COR-L47 (cell line): ENCODE measurements at places on chromosomes 3 and 15.
A peak's percentile ranks its signal among the peaks of the same experiment; 100 is the strongest.

- no peak for DNase-seq
Observed at GRCh38 chr15:71333839-71334238, 218.6 kb downstream of the THSD4 start.

- DNase-seq = no peak
Observed at GRCh38 chr3:9912294-9912935, 4.5 kb upstream of the IL17RC start.

DNA sequence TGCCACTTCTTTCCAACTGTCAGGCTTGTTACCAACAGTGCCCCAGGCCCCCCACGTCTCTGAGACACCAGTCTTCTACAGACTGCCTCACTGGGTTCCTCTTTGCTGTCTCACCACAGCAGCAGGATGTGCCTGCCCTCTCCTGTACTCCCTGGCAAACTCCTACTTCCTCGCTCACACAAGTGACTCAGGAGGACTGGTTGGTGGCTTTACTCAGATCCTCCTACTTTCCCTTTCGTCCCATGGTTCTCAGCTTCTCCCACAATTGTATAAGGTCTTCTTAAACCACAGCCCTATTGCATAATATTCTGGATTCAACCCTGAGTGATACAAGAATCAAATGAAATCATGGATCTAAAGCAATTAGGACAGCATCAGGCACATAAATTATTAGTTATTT is 246.6 kb upstream of the PROK2 start:
- DNase-seq = no peak

GRCh38 chr3:59777667-59778077 is 727.8 kb upstream of the CFAP20DC start:
- no peak for DNase-seq

DNA sequence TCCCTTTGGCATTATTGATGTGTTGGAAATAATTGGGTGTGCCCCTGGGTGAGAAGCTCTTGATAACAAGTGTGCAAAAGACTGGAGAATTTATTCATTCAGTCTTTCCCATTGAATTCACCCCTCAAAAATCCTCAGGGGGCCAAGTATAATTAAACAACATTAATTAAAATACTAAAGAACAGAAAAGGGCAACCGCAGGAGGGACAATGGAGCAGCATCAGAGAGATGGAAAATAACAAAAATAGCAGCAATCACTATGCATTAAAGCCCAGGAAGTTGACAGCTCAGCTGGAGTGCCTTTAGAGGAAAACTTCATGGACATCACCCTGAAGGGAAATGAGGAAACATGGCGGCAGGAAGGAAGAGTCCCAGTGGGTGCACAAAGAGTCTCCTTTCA is 227.6 kb downstream of the MINAR1 start:
- no peak for DNase-seq

DNA sequence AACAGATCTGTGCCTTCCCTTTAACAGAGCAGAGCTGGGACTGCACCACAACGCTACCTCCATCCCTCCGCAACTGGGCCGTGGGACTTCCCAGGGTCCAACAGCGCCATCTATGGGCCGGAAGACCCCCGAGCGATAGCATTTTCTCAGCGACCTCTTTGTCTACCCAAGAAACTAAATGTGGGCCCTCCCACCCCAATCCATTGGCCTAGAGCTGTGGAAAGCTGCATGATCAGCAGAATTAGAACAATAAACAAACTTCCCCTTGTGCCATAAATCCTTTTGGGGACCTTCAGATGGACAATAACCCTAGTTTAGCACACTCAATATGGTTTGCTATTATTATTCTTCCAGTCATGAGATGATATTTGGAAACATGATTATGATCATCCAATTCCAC is 74.8 kb upstream of the NTRK3 start:
- peak; percentile 55 for DNase-seq

- peak; percentile 15 for DNase-seq
Observed at GRCh38 chr15:34241376-34242330, 16.8 kb downstream of the EMC4 start.

- no peak for DNase-seq
Observed at GRCh38 chr15:35491999-35492398, 54.0 kb downstream of the DPH6 start.

GRCh38 chr15:78308422-78309032 is 9.1 kb upstream of the SKIC8 start:
- peak; percentile 69 for DNase-seq

DNA sequence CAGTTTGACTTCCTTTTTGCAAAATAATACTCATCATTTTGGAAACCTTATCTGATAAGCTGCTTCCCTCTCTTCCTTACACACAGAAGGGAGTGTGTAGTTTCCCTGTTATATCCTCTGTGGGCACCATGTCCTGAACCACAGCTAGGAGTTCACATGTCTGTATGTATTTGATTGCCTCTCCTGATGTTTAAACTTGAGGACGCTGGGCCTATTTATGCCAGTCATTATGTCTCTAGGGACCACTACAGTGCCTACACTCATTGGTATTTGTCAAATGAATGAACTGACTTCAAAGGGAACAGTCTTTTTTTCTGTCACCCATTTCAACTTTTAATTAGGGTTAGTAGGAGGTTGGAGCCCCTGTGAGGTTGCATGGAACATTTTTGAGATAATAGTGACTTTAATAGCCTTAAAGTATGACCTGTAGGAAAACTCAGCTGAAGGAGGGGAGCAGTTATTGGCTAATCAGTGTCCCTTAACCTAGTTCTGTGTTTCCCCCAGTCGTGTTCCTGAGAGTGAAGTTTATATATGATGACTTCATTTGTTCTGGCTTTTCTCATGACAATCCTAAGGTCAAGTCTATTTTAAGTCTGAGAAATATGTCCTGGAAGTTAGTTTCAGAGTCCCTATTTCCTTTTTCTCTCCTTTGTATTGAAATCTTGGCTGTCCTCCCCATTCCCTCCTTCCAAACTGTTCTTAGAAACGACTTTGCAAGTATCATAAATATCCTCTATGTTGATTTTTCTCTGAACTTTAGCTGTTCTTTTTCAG is 28.9 kb downstream of the PDE8A start:
- DNase-seq = no peak

GRCh38 chr15:75153565-75154276 is 48.0 kb upstream of the C15orf39 start:
- no peak for DNase-seq

DNA sequence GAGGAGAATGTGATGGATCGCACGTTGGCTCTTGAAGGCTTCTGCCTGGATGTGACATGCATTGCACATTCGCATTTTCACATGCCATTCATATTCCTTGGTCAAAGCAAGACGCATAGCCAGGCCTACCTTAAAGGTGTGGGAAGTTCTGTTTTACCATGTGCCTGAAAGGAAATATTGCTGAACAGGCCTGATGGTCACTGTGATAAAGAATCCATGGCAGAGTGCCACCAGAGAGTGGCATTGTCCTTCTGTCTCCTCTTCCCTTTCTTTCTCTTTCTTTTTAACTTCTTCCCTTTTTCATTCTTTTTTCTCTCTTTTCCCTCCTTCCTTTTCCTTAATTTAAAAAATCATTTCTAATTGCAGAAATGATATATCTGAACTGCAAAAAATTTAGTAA is 15.9 kb upstream of the MITF start:
- DNase-seq = no peak

DNA sequence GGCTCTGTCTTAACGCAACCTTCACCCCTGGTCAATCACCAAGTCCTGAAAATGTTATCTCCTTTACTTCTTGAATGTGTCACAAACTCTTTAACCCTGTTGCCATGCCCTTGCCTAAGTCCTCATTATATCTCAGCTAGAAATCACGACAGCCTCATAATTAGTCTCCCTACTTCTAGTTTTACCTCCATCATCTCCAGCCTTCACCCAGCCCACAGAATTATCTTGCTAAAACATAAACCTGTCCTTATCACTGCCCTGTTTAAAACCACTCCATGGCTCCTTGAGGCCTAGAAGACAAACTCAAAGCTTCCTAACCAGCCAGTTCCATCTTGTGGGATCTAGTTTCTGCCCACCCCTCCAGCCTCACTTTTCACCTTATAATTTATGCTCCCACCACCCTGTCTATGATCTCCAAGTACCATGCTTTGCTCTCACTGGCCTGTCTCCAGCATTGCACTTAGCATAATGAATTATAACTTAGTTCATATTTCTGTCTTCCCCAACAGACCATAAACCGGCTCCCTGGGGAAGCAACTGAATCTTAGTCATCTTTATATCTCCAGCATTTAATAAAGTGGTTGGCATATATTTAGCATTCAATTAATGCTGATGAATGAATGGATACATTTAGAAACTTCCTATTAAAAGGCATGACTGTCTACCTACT is 39.2 kb downstream of the GPR176 start:
- no peak for DNase-seq

GRCh38 chr3:69747511-69748258 is 8.4 kb downstream of the MITF start:
- no peak for DNase-seq

DNA sequence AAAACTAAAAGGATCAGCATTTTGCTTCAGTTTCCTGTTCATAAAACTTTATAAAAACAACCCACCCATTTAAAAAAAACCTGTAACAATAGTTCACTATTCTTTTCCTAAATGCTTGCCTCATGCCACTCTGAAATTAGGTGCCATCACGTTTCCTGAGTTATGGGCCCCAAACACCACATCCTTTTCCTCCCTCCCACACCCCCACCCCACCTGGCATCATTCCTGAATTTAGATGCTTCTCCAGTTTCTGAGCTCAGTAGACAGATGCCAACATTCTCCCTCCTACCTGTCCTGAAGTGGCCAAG is 11.9 kb upstream of the ARHGEF3 start:
- DNase-seq = no peak

GRCh38 chr3:155009217-155009616 is 70.9 kb upstream of the MME start:
- no peak for DNase-seq

- DNase-seq = no peak
Observed at GRCh38 chr3:4551051-4551711, 58.0 kb downstream of the ITPR1 start.

DNA sequence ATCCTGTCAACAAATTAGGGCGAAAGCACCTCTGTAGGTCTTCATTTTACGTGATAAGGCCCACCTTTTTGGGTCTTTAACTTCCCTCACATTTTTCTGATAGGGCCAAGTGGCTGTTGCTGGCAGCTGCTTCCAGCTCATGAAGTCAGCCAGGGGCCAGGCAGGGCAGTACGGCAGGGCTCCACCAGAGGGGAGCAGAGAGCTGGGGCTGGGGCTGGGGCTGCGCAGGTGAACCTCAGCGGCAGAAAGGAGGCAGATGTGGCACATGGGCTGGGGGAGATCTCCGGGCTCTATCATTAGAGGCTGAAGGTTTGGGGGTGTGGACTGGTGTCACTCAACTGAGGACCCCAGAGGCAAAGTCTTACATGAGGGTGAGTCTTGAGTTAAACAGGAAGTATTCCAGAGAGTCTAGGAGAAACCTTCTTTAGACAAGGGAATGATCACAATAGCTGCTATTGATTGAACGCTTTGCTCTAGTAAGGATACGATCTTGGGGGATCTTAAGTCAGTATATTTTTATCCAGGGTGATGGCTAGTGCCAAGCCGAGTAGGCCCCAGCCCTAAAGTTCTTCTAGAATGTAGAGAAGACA is 62.8 kb upstream of the MEX3B start:
- peak; percentile 10 for DNase-seq

GRCh38 chr15:39826975-39827374 is 44.3 kb upstream of the FSIP1 start:
- no peak for DNase-seq

DNA sequence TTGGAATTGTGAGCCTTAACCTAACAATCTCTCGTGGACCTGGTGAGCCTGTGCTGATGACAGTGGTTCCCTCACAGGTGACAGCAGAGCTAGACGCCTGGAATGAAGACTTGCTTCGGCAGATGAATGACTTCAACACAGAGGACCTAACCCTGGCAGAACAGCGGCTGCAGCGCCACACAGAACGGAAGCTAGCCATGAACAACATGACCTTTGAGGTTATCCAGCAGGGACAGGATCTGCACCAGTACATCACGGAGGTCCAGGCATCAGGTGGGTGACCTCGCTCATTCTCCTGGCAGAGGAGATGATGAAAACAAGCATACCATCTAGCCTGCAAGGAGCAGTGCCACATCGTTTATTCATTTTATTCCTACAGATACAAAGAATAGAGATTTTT is 316.9 kb upstream of the UMPS start:
- no peak for DNase-seq

GRCh38 chr3:5294356-5294755 is 106.8 kb downstream of the EDEM1 start:
- DNase-seq = no peak

GRCh38 chr3:192061426-192061825 is 600.5 kb downstream of the PYDC2 start:
- DNase-seq = no peak

GRCh38 chr3:171213178-171213577 is 186.7 kb upstream of the SLC2A2 start:
- DNase-seq = no peak

DNA sequence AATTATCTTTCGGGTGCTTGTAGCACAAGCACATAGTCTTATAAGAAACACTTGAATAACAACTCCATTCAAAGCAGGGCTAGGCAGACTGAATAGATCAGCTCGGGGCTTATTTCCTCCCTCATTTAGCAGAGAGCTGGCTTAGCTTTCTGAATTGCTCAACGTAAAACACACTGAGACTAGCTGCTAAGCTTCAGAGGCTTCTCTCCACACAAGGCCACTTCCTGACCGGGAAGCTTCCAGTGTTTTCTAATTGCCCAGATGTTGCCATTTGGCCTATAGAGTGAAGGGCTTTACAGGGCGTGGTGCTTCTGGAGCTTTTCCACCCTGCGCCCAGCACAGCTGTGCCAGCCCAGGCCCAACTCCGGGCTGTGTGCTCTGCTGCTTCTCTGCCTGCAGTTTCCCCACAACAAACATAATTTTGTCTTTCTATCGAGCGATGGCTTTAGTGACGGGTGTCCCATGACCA is 16.6 kb downstream of the FAM240A start:
- DNase-seq = no peak

DNA sequence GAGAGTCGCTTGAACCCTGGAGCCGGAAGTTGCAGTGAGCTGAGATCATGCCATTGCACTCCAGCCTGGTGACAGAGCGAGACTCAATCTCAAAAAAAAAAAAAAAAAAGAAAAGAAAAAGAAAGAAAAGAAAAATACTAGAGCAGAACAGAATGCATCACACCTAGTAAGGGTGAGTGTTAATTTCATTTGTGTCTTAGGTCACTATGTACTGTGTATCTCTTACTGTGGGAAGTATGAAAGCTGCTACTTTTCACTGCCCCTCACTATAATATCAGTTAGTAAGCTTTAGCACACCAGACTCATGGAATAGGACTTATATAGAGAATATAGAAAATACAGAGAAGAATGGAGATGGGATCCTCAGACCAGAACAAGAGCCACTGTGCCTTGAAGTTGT is 45.9 kb upstream of the RASA2 start:
- no peak for DNase-seq

DNA sequence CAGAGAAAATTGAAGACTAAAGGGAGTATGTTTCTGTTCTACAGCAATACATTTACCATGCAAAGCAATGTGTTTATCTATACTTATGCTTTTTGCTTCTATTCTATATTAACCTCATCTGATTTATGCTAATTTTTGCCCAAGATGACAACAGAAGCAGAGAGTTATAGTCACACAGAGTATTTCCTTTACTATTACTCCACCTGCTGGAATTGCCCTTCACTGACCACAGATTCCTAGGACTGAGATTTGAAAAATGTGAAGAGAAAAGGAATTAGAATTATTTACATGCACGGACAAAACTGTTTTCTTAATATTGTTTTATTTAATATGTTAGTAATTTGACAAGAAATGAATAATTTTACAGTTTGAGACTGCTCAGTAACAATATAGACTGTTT is 745.6 kb downstream of the VGLL3 start:
- DNase-seq = no peak
